ENCODE measurements at places on chromosomes 11 and 22.

DNA sequence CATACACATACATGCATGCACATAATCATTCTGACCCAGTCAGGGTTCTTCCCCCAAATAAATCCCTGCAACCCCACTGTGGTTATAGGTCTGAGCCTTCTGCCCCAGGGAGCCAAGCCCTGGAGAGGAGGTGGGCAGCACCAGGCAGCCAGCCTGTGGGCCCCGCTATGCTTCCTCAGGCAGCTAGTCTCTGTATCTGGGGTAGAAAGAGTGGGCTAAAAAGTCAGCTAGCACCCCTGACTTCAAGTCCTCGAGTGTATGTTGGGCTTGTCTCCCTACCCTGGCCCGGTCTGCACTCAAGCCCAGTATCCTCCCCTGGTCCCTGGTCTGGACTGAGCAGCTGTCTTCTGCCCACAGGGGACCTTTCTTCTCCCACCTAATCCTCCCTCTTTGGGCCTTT is 28.0 kb downstream of the KCNQ1OT1 start:
- no peak for DNase-seq

DNA sequence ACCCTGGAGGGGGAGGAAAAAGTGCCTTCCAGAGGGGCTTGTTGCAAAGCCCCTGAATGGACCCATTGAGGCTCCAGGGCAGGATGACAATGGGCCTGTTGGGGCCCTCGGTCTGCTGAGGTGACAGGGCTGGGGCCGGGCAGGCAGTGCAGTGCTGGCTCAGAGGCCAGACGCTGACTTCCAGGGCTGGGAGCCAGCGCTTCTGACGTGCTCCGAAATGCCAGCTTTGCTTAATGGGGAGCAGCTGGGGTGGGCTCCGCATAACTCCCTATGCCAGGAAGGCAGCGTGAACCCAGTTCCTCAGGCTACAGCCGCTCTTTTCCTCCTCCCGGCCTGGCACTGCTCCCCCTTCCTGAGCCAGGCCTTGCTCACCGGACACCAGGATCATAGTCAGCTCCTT is 17.7 kb downstream of the NAV2 start:
- no peak for DNase-seq

- DNase-seq: no peak
These were observed 163.2 kb downstream of the FEZ1 start for GRCh38 chr11:125332821-125333220.

DNA sequence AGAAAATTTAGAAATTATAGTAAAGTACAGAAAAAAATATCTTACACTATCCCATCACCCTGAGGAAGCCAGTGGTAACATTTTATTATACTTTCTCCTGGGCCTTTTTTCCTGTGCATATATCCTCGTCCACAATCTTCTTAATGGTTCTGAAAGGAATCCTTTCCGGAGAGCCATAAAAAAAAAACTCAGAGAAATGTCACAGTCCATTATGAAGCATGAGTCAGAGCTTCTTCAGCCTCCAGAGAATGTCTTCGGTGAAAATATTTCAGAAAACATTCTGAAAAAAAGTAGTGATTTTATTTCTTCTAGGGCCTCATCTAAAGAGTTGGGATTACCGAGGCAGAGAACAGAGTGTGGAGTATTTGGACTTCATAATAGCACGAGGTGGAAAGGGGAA is 163.4 kb downstream of the INSC start:
- DNase-seq: no peak

DNA sequence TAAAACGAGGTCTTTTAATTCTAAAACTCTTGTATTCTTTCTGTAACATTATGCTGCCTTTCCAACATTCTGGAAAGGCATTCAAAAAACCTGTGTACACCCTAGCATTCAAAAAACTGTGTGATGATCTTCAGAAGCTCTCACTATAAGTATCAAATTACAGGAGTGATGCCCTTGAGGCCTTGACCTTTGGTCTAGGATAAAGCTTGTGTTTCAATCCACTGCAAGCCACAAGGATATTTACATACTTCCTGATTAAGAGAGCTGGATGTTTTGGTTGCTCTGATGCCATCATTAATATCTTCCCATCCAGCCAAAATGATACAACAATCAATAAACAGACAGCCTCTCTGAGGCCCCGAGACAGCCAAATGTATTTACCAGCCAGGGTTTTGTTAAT is 11.9 kb downstream of the CLPB start:
- DNase-seq: no peak

GRCh38 chr11:21465920-21466319 is 727.0 kb upstream of the ANO5 start:
- no peak for DNase-seq

GRCh38 chr22:50443801-50444625 is 30.8 kb downstream of the SBF1 start:
- DNase-seq: no peak

DNA sequence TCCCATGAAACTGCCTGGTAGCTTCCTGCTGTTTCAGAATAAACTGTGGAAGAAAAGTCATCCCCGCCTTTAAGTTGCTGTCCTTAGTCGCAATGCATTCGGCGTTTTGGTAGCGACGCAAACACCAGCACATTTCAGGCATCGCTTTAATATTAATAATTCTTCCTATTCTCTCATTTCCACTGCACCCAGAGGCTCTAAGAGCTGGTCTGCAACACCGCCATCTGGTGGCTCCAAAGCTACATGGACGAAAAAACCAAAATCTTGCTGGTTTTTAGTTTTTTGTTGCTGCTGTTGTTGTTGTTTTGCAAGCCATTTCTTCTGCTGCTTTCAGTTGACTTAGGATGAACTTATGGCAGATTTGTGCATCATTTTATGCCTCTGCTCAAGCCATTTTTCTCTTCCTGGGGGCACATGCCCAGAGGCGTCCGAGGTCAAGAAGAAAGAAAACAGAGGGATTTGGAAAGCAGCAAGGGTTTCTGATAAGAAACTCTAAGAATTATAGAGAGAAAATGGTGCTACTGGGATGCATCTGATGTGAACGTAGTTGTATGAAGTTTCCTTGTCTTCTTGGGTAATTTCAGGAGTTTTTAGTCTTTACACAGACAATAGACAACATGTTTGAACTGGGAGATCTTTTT is 345.4 kb upstream of the KIRREL3 start:
- DNase-seq: peak; percentile 7

GRCh38 chr11:72040491-72041363 is 39.6 kb downstream of the NUMA1 start:
- no peak for DNase-seq

GRCh38 chr11:19714387-19715363 is 2.0 kb downstream of the NAV2 start:
- DNase-seq: no peak

GRCh38 chr11:64316672-64317324 is 561 bp downstream of the TRMT112 start:
- DNase-seq: no peak

GRCh38 chr11:71266114-71266833 is 13.9 kb upstream of the SHANK2 start:
- DNase-seq: no peak

DNA sequence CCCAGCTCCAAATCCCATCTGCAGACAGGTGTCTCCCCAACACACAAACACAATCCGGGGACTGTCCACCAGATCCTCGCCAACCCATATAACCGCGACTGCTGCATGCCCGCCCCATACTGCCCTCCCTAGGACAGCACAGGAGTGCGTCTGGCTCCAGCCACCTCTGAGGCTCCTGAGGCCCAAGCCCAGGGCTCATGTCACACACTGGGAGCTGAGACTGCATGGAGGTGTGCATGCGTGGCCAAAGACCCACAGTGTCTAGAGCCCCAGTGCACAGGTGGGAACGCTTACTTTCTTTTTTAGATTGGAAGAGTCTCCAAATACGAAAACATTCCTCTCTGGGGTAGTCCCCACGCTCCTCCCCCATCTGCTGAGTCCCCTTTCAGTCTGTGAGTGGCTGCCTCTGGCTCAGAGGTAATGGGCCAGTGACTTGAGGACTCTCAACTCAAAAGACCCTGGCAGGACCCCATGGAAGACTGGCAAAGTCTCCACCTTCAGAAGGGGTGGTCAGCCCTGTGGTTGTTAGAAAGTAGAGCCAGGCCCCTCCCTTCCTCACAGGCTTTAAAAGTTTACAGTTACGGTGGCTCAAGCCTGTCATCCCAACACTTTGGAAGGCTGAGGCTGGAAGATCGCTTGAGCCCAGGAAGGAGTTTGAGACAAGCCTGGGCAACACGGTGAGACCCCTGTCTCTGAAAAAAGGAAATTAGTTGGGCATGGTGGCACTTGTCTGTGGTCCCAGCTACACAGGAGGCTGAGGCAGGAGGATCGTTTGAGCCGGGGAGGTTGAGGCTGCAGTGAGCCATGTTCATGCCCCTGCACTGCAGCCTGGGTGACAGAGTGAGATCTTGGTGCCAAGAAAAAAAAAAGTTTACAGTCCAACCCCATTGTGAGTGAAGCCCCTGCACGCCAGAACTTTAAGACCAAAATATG is 2.3 kb downstream of the CBX7 start:
- no peak for DNase-seq

DNA sequence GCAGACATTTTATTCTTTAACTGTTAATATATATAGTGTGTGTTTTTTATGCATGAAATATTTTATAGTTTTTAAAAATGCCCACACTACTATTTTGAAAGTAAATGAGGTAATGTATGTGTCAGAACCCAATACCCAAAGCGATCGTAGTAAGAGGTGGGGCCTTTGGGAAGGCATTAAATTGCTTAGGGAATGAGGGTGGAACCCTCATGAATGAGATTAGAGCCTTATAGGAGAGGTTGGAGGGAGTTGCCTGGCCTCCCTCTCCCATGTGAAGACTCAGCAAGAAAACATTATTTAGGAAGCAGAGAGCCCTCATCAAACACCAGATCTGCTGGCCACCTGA is 11.1 kb downstream of the KLHL35 start:
- no peak for DNase-seq

GRCh38 chr11:34180040-34180813 is 74.8 kb downstream of the NAT10 start:
- DNase-seq: no peak

DNA sequence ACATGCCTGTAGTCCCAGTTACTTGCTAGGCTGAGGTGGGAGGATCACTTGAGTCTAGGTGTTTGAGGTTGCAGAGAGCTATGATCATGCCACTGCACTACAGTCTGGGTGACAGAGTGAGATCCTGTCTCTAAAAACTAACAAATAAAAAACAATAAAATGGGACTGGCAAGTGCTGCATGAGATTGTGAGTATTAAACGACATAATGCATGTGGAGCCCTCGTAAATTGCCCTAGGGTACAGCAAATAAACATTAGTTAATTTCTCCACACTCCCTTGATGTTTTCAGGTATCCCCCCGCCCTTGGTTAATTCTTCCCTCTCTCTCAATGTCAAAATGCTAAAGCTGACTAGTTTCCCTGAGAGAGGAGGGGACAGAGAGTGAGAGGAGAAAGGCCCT is 4.9 kb upstream of the RHOG start:
- DNase-seq: no peak

GRCh38 chr11:122305426-122306320 is 189.7 kb upstream of the BLID start:
- DNase-seq: no peak

- peak; percentile 26 for DNase-seq
These were observed 44.5 kb downstream of the ZNF280B start for GRCh38 chr22:22463855-22464540.

- DNase-seq: no peak
These were observed 189.2 kb downstream of the EFCAB6 start for GRCh38 chr22:43622886-43623285.

DNA sequence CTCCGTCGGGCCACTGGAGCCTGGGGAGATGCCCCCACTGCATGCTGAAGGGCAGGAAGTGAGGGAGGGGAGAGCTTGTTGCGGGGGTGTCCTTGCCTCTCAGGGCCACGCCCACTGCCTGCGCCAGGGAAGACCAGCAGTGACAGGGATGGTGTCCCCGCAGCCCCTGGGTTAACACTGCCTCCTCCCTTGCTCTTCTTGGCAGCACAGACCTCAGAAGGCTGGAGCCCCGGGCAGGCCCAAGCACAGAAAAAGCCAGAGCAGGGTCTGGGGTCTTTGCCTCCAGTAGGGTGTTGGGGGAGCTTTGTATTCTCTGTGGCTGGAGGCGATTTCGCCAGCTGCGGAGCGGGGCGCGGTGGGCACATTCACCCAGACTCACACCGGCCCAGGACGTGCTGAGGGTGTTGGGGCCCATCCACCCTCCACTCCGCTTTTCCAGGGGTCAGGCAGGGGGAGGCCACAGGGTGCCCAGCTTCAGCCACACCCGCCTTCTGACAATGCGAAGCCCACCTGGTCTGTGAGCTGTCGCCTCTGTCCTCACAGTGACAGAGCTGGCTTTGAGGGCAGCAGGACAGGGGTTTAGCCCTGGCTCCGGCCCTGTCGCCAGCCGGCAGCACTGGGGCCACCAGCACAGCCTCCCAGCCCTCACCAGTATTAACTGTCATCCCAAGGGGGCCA is 83.7 kb downstream of the CDKN1C start:
- DNase-seq: no peak

DNA sequence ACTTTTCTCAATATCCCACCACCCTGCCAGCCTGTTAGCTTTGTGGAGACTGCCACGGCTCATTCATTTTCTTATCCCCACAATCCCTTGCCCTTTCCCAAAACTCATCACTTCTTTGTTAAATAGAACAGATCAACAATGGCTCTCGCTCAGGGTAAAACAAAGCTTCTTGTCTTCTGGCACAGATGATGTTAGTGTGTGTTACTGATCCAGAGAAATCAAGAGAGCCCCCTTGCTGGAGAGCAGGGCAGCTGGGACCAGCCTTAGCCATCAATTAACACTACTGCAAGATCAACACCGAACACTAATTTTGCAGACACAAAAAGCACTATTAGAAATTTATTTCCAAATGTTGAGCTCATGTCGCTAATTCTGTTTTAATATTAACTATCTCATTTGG is 420.9 kb downstream of the TENM4 start:
- no peak for DNase-seq

DNA sequence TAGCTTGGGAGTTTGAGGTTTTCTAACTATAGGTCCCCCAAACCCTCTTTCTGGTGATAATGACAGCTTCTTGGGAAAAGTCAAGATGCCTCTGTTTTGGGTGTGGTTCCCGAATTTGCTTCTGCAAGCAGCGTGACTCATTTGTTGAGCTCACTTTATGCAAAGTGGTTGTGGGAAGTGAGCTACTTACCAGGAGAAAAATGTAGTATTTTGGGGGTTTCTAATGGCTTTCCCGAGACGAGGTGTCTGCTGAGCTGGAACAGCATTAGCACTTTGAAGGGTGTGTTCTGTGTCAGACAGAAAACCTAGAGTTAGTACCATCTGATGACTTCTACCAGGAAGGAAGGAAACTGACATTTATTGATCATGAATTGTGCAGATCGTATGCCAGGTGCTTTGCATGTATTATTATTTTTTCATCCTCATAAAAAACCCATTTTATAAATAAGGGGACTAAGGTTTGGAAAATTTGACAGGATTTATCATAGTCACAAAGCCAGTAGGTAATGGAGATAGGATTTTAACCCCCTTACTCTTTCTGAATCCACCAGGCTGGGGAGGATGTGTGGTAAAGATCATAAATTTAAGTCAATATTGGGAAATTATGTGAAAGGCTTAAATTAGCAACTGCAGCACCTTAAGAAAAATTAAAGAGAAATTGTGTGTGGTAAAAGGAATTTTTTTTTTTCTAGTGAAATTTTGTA is 108.8 kb upstream of the CD44 start:
- no peak for DNase-seq
